ENCODE measurements at places on chromosomes 12 and 14.

- DNase-seq = no peak
These were observed 67.0 kb upstream of the SFSWAP start for GRCh38 chr12:131643631-131644452.

- no peak for DNase-seq
These were observed 12.4 kb downstream of the EIF2B1 start for GRCh38 chr12:123621101-123621500.

GRCh38 chr12:121888478-121889273, at the start of gene PSMD9:
Gene PSMD9 (plus strand): TSS chr12:121888790. CDS start chr12:121888857, 67 bp downstream.
- peak; percentile 98 for DNase-seq

DNA sequence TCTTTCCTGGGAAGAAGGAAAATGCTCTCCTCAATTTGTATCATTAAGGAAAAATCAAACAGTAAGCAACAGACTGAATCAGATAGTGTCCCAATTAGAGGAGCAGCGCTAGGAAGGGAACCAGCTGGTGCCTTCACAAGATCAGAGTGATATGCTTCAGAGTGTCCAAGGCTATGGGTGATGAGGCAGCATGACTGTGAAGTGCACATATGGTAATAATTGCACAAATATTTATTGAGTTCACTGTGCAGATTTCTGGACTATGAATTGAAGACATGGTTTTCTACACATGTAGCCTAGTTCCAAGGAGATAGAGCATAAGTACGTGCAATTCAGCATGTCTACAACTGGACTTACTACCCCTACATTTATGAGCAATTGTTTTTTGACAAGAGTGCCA, 78.8 kb upstream of the EVL start:
- no peak for DNase-seq

DNA sequence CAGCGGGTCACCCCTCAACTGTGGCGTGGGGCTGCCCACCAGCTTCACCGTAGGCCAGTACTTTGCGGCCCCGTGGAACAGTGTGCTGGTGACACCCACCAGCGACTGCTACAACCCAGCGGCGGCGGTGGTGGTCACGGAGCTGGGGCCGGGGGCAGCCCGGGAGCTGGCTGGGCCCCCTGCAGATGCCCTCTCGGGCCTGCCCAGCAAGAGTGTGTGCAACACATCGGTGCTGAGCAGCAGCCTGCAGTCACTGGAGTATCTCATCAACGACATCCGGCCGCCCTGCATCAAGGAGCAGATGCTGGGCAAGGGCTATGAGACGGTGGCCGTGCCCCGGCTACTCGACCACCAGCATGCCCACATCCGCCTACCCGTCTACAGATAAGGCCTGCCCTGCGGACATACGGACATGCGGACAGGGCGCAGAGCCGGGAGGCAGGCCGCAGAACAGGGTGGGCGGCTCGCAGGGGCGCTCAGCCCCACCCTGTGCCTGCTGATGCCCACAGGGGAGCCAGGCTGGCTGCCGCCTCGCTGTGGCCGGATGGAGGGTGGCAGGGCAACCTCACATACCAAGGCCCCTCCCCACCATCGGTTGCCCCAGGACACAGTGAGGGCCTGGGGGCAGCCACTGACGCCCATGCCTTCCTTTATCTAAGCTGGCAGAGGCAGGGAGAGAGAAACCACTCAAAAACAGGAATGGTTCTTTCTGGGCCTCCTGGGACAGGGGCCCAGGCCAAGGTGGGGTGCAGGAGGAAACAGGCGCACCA, 55.5 kb downstream of the FAM222A start:
- DNase-seq = no peak

DNA sequence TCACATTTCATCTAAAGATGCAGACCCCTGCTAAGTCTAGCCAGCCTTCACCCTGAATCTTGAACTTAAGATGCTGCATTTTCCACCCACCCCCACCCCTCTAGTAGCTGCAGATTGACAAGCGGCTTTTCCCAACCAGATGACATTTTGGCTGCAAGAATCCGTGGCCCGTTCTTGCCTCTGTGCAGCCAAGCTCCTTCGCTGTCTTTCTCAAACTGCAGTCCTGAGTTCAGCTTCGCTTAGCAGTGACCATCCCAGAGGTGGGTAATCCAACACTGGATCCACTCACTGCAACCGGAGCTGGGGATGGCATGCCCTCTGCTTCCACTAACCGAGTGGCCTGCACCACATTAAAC, 765 bp upstream of the NFYB start:
- DNase-seq = no peak

- no peak for DNase-seq
These were observed 149.1 kb downstream of the KIF26A start for GRCh38 chr14:104287301-104288009.

- no peak for DNase-seq
These were observed 43.6 kb downstream of the DDX51 start for GRCh38 chr12:132100306-132101065.

GRCh38 chr12:109449845-109450532, 27.1 kb downstream of the KCTD10 start:
- no peak for DNase-seq

DNA sequence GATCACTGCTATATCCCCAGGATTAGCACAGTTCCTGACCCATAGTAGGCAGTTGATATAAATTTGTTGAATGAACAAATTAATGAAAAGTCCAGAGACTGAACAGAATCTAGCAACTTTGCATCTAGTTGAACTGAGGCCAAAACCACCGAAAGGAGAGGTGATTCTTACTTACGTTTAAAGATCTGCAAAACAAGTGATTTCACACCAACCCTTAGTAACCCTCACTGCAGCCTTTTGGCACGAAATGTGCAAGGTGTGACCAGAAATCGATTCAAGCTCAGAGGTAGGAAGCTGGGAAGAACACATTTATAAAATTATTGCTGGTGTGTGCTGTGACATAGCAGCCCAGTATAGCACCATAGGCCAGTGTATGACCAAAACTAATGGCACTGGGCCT, 70.8 kb downstream of the SUDS3 start:
- no peak for DNase-seq

DNA sequence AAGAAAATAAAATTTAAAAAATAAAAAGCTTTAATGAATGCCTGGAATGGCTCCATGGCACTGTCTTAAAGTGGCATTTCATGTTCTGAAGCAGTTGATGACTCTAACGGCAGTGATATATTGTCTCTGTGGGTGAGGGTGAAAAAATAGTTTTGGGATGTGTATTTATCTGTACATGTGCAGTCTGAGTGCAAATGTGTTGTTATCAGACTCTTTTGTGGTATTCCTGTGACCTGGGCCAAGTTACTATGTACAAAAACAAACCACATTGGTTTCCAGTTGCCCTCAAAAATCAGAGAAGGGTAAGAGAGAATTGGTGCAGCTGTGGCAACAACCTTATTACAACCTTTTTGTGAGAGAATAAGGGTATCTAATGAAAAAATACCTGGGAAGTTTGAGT, 81.7 kb upstream of the CCDC91 start:
- DNase-seq = peak; percentile 27

DNA sequence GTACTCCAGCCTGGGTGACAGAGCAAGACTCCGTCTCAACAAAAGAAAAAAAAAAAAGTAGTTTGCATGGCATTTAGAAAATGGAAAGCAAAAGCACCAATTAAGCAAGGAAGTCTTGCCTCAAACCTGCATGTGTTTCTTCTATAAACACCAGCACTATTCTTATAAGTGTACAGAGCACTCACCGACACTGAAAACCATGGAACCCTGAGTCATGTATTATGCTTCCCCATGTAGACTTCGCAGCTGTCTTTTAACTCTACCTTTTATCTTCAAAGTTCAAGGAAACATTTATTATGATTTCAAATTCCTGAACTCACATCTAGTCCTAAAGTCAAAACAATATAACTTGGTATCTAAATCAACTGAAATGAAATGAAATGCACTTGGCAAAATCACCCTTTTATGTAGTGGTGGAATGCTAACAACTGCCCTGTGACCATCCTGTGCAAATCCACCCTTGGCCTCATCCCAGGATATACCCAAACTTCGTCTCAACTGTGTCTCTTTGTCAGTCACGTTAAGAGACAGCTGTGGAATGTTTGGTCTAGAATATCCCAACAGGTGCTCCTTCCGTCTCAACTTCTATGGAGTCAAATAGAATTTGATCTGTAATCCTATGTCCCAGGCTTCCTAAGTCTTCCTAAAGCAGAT, 4.8 kb downstream of the BCAT1 start:
- peak; percentile 46 for DNase-seq

DNA sequence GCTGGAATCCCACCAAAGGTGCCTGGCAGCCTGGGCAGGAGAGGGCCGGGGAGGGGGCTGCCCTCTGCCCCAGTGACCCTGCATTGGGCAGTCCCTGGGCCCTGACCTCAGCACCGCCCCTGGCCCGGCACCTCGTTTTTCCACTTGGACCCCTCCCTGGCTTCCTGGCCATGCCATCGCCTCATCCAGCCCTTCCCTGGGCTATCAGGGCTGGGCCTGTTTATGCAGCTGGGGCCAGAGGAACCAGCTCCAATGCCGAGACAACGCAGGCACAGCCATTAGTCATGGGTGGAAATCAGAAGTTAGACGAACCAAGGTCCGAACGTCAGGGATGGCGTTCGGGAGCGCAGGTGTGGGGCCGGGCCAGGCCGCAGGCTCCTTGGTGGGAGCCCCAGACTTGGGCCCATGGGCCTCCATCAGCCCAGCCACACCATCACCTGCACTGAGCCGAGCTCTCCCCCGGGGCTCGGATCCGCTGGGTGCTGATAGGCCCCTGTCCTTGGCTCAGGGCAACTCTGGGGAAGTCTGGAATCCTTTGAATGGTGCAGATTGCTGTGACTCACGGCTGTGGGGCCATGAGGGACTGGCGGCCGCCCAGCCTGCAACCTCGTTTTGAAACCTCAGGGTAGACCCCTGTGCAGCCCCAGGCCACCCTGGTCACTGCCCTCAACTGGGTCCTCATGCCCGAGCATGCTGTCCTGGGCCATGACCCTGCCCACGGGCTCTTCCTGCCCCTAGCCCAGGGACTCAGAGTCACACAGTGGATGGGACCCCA, 169.4 kb downstream of the KIF26A start:
- no peak for DNase-seq

GRCh38 chr12:39646963-39647362, 27.4 kb upstream of the ABCD2 start:
- DNase-seq = peak; percentile 3

- DNase-seq = peak; percentile 76
These were observed 10.2 kb downstream of the CD69 start for GRCh38 chr12:9750276-9751203.

GRCh38 chr12:25266497-25266896, 15.8 kb upstream of the KRAS start:
- DNase-seq = no peak

- DNase-seq = no peak
These were observed 290.7 kb upstream of the TMPO start for GRCh38 chr12:98224584-98225221.

GRCh38 chr12:47808050-47808449, 11.7 kb downstream of the HDAC7 start:
- peak; percentile 69 for DNase-seq

DNA sequence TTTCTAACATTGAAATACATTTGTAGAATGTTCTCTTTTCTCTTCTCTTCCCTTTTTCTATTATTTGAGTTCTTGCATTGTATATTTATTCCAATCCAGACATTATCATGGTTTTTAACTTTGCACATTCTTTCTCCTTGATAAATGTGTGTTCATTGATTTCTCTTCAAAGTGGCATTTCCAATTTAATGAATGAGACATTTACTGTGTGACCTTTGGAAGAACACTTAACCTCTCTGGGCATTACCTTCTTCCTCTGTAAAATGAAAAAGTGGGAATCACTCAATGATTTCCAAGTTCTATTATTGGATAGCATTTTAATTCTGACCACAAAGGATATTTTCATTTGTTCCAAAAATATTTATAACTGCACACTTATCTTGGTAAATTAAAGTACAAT, 1095.8 kb downstream of the GALC start:
- DNase-seq = no peak

DNA sequence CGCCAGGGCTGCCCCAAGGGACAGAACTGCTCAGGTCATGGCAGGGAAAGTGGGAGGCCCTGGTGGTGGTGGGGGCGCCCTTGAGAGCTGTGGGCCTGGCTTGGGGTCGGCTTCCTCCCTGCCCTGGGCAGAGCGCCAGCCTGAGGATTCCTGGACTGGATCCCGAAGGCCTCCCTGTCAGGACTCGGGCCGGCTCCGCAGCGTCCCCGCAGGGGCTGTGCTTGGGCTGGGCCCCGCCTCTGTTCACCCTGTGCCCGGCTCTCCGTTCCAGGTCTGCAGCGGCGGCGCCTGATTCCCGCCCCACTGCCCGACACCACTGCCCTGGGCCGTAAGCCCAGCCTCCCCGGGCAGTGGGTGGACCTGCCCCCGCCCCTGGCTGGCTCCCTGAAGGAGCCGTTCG, 39.9 kb downstream of the KIF26A start:
- DNase-seq = no peak

GRCh38 chr14:22448035-22448904, 140.8 kb downstream of the DAD1 start:
- DNase-seq = no peak

DNA sequence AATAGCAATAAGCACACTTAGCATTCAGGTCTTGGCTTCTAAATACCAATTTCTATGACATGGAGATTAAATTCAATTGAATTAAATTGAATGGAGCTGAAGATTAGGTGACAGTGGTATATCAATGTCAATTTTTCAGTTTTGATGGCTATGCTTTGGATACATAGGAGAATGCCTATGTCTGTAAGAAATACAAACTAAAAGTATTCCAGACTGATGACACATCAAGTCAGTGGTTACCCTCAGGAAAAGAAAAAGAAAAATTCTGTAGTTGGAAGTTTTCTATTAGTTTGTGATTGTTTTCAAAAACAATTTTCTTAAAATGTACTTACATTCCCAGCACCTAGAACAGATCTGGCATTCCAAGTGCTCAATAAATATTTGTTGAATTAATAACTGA, 4.9 kb upstream of the DCAF4 start:
- DNase-seq = no peak

- peak; percentile 97 for DNase-seq
These were observed at the start of gene LDHB for GRCh38 chr12:21657326-21658077. Gene LDHB (minus strand): TSS chr12:21657842. CDS start chr12:21654671, 3,171 bp downstream.

DNA sequence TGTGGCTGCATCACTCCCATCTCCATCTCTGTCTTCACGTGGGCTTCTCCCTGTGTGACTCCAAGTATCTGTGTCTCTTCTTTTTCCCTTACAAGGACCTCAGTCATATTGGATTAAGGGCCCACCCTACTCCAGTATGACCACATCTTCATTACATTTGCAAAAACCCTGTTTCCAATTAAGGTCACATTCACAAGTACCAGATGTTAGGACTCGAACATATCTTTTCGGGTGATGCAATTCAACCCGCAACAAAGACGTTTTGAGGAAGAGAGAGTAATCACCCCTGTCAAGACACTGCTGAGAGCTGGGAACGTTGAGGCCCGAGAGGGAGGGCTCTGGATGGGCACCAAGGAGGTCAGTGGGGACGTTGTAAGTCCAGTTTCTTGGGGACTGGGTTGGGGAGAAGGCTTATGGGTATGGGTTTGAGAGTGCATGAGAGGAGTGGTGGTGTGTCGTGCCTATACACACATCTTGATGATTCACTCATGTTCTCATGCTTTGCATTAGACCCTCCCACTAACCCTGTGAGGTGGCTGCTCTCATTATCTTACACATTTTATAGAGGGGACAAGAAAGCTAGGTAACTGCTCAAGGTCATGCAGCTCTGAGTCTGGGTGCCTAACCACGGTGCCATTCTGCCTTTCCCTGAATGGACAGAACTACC, 12.1 kb upstream of the IFI27 start:
- no peak for DNase-seq

- DNase-seq = no peak
These were observed 21.6 kb downstream of the C12orf75 start for GRCh38 chr12:105352052-105352451.

Measured in cardiac fibroblast (primary cell).